Sciatic nerve (tissue), 2 donors: ENCODE measurements at places on chromosomes 2 and 18.

- DNase-seq, result no peak
Observed at GRCh38 chr2:64931246-64932115, 57.7 kb upstream of the SLC1A4 start.

GRCh38 chr18:62329691-62330454 is 4.8 kb downstream of the TNFRSF11A start:
- no peak for DNase-seq

DNA sequence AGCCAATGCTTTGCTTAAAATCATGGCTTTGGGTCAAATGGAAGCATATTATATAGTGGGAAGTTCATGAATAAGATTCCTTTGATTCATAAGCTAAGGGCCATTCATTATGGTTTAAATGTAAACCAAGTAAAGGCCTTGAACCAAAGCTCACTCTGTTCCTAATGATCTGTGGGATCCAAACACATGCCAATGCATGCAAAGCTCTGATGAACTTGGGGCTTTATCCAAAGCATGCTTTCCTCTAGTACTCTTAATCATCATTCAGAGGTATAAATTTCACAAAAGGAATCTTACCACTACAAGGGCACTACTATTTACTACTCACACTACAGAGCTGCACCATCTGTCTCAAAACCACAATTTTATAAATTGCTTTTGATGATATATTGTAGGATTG is 102.8 kb upstream of the RBMS1 start:
- no peak for DNase-seq

DNA sequence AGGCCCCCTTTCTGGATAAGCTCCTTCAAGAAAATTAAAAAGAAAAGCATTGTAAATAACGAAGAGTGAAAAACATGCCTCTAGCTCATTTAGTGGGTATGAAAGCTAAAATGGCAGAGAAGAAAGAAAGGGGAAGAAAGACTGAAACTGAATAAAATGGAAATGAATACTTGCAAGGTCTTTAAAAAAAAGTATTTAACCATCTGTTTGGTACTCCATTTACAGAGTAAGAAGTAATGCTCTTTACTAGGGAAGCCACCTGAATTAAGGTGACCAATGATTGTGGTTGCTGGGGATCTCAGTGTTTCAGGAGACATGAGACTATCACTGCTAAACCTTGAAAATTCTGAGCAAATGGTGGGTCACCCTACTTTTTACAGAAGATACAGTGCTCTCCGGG is 17.7 kb upstream of the ARL5A start:
- no peak for DNase-seq

- DNase-seq, result no peak
Observed at GRCh38 chr18:54973046-54973445, 13.8 kb upstream of the CCDC68 start.

- peak; percentile 72 for DNase-seq
Observed at GRCh38 chr18:48939205-48940097, 11.3 kb downstream of the SMAD7 start.

DNA sequence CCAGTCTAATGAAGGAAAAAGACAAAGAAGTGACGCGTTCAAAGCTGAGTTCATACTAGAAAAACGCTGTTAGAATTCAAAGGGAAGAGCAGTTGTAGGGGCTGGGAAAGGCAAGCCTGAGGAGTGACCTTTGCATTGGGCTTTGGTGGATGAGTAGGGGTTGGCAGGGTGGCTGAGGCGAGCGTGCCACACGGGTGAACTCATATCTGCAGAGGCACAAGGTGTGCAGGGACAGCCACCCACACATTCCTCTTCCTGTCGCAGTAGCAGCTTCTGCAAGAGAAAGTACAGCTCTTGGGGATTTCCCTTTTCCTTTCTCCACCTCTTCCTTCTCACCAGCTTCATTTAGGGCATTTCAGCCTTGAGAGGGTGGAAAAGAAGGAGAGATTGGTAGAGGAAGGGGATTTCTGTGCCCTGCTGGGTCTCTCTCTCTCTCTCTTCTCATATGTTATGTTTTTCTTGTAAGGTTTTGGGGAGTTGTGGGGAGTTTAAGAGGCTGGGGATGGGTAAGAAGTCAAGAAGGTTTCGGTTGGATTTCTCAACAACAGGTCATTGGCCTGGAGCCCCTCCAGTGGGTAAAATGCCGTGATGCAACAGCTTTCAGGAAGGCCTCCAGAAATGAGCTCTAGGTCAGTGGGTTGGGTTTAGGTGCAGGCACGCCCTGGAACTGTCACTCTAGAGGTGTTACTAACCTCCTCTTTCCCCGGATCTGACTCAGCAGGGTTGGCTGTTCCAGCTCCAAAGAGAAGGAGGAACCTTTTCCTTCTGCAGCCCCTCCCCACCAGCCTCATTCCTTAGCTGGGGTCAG is 40.1 kb downstream of the ODC1 start:
- DNase-seq, result no peak

GRCh38 chr2:237865623-237866041 is 6.2 kb downstream of the RAMP1 start:
- DNase-seq, result no peak

GRCh38 chr2:190571686-190572085 is 37.2 kb upstream of the NEMP2 start:
- DNase-seq, result no peak

- DNase-seq, result no peak
Observed at GRCh38 chr2:112085916-112086669, 31.0 kb downstream of the TMEM87B start.

GRCh38 chr2:32534831-32535230 is 93.0 kb upstream of the TTC27 start:
- no peak for DNase-seq

DNA sequence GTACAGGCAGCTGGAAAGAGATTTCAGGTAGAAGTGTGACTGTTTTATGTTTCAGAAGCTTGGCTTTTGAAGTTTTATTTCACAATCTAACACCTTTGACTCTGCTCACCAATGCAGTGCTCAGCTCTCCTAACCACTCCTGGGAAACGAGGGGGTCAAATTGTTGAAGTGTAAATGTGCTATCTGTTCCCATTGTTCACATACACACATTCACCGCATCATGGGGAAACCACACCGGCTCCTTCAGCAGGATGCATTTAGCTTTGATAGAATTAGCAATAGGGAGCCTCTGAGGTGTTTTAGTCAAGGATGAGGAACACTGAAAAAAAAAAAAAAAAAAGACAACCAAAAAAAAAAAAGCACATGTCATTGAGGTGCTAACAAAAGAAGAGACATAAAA is 13.4 kb upstream of the DLGAP1 start:
- no peak for DNase-seq

DNA sequence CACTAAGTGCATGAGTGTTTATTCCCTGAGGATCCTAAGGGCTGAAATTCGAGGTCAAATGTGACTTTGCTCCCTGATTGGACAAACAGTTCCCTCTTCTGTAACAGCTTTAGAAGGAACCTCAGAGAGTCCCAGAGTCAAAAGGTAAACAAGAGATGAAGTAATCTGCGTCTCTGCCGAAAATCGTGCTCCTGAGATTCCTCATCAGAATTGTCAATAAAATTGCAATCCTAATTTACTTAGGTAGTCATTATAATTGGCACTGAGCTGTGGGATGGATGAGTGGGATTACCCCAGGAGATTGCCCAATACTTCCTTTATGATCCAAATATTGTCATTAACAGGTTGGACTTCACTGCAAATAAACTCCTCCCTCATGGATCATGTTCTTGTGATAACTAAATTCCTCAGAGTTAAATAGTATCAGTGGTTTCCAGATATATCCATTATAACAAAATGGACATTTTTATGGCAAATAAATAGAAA is 907 bp upstream of the SUCLG1 start:
- DNase-seq, result no peak

DNA sequence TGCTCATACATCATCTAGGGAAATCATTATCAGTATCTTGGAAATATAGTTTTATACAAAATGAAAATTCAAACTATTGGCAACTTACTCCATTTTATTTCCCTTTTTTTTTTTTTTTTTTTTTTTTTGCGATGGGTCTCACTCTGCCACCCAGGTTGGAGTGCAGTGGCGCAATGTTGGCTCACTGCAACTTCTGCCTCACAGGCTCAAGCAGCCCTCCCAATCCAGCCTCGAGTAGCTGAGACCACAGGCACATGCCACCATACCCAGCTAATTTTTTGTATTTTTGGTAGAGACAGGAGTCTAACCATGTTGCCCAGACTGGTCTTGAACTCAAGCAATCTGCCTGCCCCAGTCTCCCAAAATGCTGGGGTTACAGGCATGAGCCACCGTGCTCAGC is 29.0 kb downstream of the OLA1 start:
- no peak for DNase-seq

DNA sequence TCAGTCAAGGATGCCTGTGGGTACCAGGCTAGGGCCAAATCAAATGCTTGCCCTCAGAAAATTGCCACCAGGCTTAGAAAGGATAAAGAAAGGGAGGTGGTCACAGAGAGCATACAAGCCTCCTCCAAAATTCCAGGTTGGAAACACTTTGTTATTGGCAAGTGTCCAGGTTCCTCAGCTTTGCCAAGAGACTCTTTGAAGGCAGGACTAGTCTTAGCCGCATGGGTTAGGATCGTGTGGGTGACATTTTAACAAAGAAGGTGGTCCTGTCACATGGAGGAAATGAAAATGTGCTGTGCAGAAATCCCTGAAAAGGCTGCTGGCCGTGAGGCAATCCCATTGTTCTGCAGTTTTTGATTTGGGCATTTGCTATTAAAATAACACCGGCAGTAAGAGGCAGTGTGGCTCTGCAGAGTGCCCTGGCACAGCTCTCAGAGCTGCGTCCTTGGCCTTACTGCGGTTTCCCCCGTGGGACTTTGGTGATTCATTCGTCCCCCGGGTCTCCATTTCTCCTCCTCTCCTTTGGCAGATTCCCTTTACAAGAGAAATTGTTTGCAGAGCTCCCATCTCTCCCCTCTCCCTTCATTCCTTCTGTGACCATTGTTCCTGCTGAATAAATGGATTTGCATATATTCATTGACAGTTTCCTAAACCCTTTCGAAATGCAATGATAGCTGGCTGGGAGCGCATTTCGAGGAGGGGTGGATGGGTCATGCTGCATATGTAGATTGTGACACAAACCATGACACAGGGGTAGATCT is 187.3 kb downstream of the VAPA start:
- no peak for DNase-seq

GRCh38 chr2:199850718-199851500 is at the start of gene FTCDNL1:
TSS of gene FTCDNL1 (minus strand) at chr2:199851192. CDS start at chr2:199848962, 2,230 bp downstream.
- peak; percentile 75 for DNase-seq

DNA sequence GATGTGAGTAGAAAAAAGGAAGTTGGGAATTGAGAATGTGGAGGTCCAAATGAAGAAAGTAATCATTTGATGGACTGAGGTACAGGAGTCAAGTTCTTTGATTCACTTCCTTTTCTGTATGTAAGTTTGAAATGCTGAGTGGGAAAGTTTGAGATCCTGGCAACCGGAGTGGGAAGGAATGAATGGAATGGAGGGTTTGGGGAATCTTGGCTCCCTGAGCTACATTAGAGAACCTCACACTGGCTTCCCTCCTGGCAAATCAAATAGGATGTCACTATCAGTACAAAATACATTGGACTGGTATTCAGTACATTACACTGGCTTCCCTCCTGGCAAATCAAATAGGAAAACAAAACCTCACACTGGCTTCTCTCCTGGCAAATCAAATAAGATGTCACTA is 9.8 kb upstream of the RNF138 start:
- no peak for DNase-seq

DNA sequence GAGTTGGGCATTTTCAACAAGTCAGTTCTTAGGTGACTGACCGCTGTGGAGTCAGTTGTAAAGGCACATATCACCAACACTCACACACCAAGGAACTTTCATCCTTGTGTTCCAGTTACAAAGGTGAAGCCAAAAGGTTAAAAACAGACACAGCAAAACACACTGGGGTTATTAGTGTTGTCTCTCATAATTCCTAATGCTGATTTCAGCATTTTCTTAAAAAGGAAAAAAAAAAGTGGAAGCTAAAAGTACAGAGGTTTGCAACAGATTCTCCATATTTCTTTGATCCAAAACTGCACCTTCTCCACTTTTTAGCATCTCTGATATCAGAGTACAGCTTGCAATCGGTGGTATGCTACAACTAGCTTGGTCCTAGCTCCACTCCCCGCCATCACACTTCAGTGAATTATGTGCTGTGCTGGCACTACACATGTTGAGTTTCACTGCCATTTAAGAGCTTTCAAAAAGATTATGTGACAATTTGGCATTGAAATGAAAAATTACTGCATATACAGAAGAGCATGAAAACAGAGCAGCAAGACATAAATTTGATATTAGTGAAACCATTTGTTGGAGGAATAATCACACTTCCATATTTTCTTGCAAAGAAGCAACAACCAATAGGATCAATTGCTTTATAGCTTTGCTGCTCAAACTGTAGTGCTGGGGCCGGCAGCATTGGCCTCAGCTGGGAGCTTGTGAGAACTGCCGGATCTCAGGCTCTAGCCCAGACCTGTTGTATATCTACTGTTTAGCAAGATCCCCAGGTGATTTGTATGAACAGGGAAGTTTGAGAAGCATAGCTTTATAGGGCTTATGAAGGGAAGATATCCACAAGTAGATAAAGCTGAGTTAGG is 62.3 kb upstream of the DAPL1 start:
- DNase-seq, result no peak

DNA sequence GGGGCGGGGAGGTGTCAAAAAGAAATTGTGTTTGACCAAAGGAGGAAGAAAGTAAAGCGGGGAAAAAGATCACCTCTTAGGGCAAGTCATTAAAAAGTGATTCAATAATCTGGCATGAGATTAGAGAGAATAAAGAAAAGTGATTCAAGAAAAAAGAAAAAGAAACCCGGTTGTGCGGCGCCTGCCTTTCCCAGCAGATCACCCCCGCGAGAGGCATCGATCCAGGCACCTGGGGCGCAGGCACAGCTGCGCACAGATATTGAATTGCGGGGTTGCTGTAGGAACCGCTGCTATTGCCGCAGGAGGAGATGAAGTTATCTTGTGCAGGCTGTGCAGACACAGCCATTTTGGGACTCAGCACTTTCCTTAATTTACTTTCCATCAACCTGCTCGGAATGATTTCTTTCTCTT is 71.2 kb downstream of the PLB1 start:
- DNase-seq, result no peak

- no peak for DNase-seq
Observed at GRCh38 chr18:66005831-66006588, 255.2 kb downstream of the CDH7 start.

GRCh38 chr2:39546409-39546808 is 109.3 kb upstream of the MAP4K3 start:
- no peak for DNase-seq

- no peak for DNase-seq
Observed at GRCh38 chr2:10561288-10562035, 113.3 kb upstream of the ODC1 start.

GRCh38 chr2:133421516-133422324 is 146.5 kb downstream of the NCKAP5 start:
- DNase-seq, result no peak

GRCh38 chr18:2442726-2443275 is 128.5 kb downstream of the METTL4 start:
- no peak for DNase-seq

DNA sequence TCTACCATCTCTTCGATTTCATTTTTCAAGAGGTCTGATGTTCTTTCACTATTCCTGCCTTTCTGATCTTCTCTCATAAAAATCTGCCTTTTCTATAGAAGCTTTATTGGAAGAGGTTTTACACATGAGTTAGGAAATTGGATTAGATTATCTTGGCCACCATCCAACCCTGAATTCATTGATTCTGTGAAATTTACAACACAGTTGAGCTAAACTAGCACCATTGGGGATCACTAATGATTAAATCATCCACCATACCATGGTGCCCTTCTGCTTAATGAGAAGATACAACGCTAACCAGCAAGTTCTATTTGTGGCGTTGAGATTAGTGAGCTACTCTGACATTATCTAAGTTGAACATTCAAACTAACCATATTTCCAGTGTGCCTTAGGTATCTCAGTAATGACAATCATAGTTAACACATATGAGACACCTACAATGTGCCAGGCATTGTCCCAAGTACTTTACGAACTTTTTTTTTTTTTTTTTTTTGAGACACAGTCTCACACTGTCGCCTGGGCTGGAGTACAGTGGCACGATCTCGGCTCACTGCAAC is 17.3 kb upstream of the LBH start:
- DNase-seq, result no peak
